ENCODE measurements at places on chromosomes 1 and 21. TPM values are rescaled to one million over a fixed set of nuclear protein-coding genes. Genes with fewer than 3 reads are reported as not detected.

- DNase-seq, result no peak
- H3K27me3 ChIP-seq, result no peaks in the 10 kb centered on the region
- no peak overlapping the region for H3K4me3 ChIP-seq
These were observed 36.3 kb downstream of the MSTO1 start for GRCh38 chr1:155646307-155646706.

DNA sequence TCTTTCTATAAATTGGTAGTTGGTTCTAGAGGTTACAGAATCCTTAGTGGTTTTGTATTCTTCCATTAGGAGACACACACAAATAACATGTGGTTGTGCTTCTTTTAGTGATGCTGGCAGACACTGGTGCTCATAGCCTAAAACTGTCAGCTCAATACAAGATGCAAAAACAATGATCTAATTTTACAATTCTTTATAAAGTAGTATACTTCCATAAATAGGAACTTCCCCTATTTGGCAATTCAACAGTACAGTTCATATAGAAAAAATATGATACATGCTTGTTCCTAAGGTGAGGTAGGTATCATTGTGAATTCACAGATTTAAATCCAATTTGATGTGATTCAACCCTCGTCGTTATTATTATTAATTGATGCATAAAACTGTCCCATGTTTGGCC lies 20.8 kb upstream of the CCDC17 start:
- DNase-seq, result no peak
- peaks cover 22% of the 10 kb centered on the region for H3K4me1 ChIP-seq
- peaks cover 69% of the 10 kb centered on the region for H3K36me3 ChIP-seq
- H3K4me3 ChIP-seq, result no peak overlapping the region
- H3K27ac ChIP-seq, result no peak overlapping the region

DNA sequence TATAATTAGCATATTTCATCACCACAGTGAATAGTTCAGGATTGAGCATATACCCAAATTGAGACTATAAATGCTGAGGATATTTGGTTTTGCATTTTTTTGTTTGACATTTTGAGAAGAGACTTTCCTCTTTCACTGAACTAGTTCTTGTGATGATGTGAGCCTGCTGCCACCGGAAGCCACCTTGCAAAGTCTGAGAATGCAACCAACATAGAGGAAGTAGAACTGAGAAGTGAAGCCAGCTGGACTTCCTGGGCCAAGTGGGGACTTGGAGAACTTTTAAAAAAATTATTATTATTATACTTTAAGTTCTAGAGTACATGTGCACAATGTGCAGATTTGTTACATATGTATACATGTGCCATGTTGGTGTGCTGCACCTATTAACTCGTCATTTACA lies 102.3 kb downstream of the RPE65 start:
- DNase-seq, result no peak
- H3K4me1 ChIP-seq, result no peaks in the 10 kb centered on the region
- H3K4me3 ChIP-seq, result no peak overlapping the region

GRCh38 chr21:33028773-33029384 lies 3.1 kb downstream of the OLIG2 start:
- H3K27ac ChIP-seq, result no peak overlapping the region
- peak overlapping the region; percentile 86 for H3K4me3 ChIP-seq
- peaks cover 3% of the 10 kb centered on the region for H3K36me3 ChIP-seq

GRCh38 chr1:161998811-161999210 lies 24.9 kb downstream of the OLFML2B start:
- no peak overlapping the region for H3K27ac ChIP-seq
- no peaks in the 10 kb centered on the region for H3K36me3 ChIP-seq
- DNase-seq, result no peak

GRCh38 chr21:30081506-30081905 lies 85.1 kb downstream of the CLDN17 start:
- H3K27ac ChIP-seq, result no peak overlapping the region
- no peak overlapping the region for H3K4me3 ChIP-seq
- no peaks in the 10 kb centered on the region for H3K4me1 ChIP-seq
- H3K27me3 ChIP-seq, result peaks cover 2% of the 10 kb centered on the region

DNA sequence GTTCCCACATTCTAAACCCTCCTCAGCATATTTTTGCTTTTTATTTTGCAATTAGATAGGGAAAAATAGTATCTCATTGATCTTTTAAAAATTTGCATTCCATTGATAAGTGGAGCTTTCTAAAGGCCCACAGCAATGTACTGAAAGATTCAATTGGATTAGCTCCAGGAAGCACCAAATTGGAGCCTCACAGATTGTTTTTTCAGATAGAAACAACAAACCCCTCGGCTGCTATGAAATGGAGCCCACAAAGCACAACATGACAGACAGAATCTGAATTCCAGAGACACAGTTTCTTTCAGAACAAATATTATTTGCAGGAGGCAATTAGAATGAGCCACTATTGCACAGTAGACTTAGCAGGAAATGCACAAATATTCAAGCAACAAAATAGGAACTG lies 58.9 kb upstream of the KIF26B start:
- H3K27ac ChIP-seq, result no peak overlapping the region
- H3K4me3 ChIP-seq, result no peak overlapping the region
- DNase-seq, result no peak
- H3K36me3 ChIP-seq, result no peaks in the 10 kb centered on the region
- H3K4me1 ChIP-seq, result no peaks in the 10 kb centered on the region

- H3K27ac ChIP-seq, result no peak overlapping the region
- H3K4me3 ChIP-seq, result no peak overlapping the region
- no peaks in the 10 kb centered on the region for H3K4me1 ChIP-seq
These were observed 74.3 kb downstream of the DDR2 start for GRCh38 chr1:162706606-162707005.

DNA sequence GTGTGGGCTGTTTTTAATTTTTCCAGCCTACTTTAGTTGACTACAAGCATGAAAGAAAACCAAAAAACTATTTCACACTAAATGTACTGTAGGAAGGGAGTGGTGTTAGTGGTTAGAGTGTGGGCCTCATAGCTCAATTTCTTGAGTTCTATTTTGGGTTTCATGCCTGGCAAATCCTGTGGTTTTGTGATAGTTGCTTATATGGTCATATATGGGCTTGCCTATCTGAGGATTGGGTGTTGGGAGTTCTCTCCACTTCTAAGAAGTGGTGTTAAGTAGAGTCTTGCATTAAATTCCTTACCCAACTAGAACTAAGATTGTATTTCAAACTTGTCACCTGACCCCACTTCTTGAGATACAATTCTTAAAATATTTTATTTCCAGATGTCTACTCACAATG lies 37.8 kb upstream of the COL11A1 start:
- DNase-seq, result no peak
- H3K4me3 ChIP-seq, result no peak overlapping the region
- no peaks in the 10 kb centered on the region for H3K27me3 ChIP-seq
- no peak overlapping the region for H3K27ac ChIP-seq
- H3K36me3 ChIP-seq, result no peaks in the 10 kb centered on the region

DNA sequence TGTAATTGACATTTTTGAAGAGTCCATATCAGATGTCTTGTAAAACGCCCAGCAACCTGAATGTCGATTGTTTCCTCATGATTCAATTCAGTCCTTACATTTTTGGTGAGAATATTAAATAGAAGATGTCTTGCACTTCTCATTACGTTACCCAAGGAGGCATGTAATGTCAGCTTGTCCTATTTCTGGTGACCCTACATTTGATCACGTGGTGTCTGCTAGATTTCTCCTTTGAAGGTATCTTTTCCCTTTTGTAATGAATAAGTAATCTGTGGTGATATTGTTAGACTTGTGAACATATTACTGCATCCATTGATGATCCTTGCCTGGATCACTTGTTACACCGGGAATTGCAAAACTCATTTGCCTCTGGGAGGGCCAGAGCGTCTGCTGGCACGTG lies 87.6 kb upstream of the DISP3 start:
- H3K4me1 ChIP-seq, result peaks cover 9% of the 10 kb centered on the region
- DNase-seq, result no peak
- H3K27me3 ChIP-seq, result peaks cover 6% of the 10 kb centered on the region
- H3K4me3 ChIP-seq, result no peak overlapping the region
- no peak overlapping the region for H3K27ac ChIP-seq

DNA sequence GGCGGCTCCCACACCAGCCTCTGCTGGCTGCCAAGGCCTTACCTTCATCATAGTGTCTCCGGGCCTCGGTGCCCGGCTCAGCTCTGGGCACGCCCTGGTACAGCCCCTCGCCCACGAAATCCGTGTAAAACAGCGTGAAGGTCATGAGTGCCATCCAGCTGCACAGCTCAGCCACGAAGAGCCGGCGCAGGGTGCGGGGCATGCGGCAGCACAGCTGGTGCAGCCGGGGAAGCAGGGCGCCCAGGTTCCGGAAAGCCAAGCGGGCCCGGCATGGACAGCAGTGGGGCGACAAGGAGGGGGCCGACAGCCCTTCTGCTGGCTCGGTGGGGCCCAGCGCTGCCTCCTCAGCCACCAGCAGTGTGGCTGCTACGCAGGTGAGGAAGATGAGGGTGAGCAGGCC lies 17.5 kb downstream of the SLC45A3 start:
- H3K36me3 ChIP-seq, result no peaks in the 10 kb centered on the region
- no peak for DNase-seq
- no peaks in the 10 kb centered on the region for H3K27me3 ChIP-seq
- peaks cover 11% of the 10 kb centered on the region for H3K4me1 ChIP-seq
- H3K4me3 ChIP-seq, result no peak overlapping the region

- H3K27ac ChIP-seq, result no peak overlapping the region
- DNase-seq, result no peak
- no peaks in the 10 kb centered on the region for H3K36me3 ChIP-seq
- H3K4me1 ChIP-seq, result no peaks in the 10 kb centered on the region
- H3K4me3 ChIP-seq, result no peak overlapping the region
These were observed 102.3 kb upstream of the GNG12 start for GRCh38 chr1:67935560-67935959.

DNA sequence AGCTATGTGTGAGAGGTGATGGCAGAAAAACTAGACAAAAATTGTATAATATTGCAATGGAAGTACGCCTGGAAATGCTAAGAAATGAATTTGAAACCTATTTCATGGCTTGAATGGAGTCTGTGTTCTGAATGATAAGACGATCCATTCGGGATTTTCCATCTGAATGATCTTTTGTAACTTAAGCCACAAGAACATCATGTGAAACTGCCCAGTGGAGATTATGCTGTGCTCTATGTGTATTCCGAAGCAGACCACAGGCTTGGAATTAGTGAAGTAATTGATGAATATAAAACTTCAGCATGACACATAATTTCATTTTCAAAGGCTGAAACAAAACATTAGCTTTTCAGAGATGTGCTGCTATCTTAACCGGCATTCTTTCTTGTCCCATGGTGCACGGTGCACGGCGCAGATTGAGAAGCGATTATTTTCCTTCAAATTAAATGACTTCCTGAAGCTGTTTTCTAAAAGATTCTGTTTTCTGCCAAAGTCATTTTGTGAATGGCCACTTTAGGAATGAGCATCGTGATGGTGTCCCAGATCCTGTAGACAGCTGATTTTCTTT lies 652.9 kb downstream of the PLA2G4A start:
- no peaks in the 10 kb centered on the region for H3K36me3 ChIP-seq
- no peak overlapping the region for H3K4me3 ChIP-seq
- no peak overlapping the region for H3K27ac ChIP-seq
- no peaks in the 10 kb centered on the region for H3K27me3 ChIP-seq
- DNase-seq, result no peak
- H3K4me1 ChIP-seq, result no peaks in the 10 kb centered on the region

DNA sequence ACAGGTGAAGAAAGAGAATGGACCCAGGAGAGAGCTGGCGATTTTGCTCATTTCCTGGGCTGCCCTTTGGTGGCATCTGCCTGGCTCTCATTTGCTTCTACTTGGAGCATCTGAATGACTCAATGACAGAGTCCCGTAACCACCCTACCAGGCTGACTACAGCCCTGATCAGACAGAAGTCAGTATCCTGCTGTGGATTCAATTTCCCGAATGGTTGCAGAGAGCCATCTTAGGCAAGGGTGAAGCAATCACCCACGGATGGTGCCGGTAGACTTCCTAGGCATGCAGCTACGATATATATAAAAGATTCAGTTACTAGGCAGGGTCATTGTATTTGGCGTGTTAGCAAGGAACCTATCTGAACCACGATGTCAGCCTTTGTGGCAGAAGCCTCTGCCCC lies 10.2 kb downstream of the AJAP1 start:
- H3K36me3 ChIP-seq, result no peaks in the 10 kb centered on the region
- peaks cover 16% of the 10 kb centered on the region for H3K27me3 ChIP-seq
- H3K4me3 ChIP-seq, result no peak overlapping the region
- DNase-seq, result no peak

The PEX11B gene
- 50.3 TPM for polyA plus RNA-seq

The USP25 gene
- 32.8 TPM for polyA plus RNA-seq

The TSTD1 gene
- polyA plus RNA-seq, result 508 TPM

The CD1D gene
- not detected for polyA plus RNA-seq

Data from naive thymus-derived CD8-positive, alpha-beta T cell (primary cell).